ENCODE measurements at places on chromosomes 2 and 18.

DNA sequence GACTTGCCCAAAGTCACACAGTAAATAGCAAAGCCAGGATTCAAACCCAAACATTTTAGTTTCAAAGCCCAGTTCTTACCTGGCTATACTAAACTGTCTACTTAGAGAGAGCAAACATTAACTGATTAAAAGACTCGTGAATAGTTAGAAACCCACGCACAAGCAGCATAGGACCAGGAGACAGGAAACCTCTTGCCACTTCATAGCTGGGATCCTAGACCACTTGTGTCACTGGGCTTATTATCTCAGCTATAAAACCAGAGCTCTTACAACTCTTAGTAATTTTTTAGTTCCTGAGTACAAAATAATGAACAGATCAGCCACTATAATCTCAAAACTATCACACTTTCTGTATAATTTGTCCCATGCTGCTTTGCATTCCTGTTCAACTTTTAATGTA lies 2.4 kb upstream of the AAK1 start:
- DNase-seq: no peak

DNA sequence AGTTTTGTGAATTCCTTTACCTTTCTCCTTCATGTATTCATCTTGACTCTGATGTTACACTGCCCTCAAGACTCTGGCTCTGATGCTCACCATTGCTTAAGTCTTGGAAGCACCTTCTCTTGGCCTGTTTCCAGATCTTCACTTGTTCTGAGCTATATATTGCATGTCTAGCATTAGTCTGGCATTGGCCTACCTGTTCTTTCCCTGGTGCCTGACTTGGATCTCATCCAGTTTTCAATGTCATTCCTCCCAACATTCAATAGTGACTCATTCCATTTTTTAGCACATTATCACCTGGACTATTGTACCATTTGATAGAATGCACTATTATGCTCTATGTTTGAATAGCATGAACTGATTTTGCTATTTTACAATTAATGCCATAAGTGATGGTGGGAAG lies 127.3 kb upstream of the NYAP2 start:
- DNase-seq: no peak

DNA sequence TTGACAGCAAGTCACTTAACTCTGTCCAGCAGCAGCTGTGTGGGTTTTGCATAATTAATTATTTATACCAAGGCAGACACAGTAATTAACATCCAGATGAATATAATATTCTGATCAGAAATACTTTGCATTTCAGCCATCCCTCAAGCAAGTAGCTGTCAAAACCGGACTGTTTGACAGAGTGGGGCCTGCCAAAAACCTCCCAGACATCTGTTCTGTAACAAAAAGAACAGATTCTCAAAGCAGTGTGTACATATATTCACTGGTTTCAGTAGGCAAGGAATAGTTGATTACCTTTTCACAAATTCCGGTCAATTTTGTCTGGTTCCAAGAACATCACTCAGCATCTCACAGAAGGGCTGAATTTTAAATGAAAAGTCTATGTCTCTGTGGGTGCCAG lies 291.6 kb downstream of the CMPK2 start:
- no peak for DNase-seq

GRCh38 chr2:135490376-135490775 lies 40.6 kb downstream of the ZRANB3 start:
- DNase-seq: no peak

DNA sequence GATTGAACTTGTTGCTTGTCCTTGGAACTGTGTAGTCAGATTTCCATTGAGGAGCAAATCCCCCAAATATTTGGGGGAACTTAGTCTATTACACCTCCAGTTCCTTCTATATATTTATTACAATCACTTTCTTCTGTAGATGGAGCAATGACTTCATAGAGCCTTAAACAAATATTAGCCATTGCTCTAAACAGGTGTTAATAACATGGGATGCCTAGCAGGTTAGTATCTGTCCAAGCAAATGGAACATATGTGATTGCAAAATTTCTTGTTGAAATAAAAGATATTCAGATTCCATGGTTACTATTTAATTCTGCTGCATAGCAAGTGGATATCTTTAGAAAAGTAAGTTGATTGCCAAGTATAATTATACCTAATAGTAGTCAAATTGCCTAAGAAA lies 207.6 kb upstream of the NABP1 start:
- no peak for DNase-seq

DNA sequence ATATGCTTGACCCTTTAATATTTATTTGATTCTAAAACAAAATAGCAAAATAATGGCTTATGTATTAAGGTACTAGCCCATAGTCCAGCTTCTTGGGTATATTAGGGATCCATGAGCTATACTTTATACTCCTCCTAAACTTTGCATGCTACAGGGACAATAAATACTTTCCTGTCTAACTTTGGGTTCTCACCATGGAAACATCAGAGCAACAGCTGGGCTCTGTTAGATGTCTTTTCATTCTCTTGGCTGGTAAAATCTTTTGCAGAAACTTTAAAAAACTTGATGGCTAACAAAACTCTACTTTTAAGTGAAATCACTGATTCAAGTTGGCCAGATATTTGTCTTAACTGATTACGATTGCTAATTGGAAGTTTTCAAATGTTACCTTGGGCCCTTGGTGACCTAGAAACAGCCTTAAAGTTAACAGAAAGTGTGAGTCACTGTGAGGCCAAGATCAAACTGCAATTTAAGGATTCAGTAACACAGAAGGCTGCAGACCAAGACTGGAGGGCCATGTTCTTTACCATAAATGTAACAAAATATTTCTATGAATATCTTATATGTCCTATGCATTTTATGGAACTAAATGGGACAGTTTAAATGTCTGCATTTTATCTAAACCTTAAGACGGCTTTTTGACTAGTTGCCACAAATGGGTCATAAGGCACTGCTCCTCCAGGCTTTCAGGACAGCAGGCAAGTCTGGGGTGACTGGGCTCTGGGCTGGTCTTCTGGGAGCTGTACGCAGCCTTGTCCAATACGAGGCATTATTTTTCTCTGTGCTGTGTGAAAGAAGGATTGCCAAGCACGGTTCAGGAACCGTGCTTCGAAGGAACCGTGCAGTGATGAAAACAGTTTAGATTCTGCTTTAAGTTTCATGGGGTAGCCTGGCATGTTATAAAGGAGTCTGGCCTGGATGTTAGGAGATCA lies 188.5 kb downstream of the TPGS2 start:
- no peak for DNase-seq

- DNase-seq: no peak
These were observed 47.0 kb downstream of the RRM2 start for GRCh38 chr2:10169581-10169980.

DNA sequence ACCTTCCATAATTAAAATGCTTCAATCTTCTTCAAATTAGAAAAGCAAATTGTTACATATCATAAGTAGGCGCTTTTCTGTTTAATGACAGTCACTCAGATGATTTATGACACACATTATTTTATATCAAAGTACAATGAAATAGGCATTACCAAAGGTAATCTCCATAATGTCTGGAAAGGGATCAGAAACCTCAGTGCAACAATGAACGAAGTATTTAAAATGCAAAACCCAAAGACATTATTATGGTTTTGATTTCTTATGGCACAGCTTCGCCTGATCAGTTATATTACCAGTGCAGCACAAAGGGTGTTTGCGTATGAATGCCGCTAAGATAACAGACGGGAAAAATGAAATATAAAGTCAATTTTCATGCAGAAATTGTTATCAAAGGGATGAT lies 162.2 kb upstream of the MEIS1 start:
- no peak for DNase-seq

- DNase-seq: no peak
These were observed 97.7 kb upstream of the OTOS start for GRCh38 chr2:240238201-240238600.

DNA sequence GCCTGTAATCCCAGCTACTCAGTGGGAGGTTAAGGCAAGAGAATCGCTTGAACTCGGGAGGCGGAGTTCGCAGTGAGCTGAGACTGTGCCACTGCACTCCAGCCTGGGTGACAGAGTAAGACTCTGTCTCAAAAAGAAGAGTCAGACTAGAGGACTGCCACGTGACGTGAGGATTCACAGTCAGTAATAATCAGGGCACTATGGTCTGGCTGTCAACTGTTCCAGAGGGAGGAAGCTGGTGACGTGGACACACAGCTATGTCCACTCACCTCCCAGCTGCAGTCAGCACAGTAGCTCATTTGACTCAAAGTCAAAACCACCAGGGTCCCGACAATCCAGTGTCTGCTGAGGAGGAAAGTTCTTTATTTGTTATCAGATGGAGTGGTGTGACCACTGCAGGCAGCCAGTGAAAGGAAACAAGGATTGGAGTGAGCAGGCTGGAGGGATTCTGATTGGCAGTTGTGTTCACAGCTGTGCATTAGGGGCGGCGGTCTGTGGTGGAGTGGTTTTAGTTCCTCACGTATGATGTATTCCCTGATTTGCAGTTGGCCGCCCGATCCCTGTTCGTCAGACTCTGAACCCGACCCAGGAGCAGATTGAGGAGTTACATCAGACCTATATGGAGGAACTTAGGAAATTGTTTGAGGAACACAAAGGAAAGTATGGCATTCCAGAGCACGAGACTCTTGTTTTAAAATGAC lies 37.9 kb downstream of the MOGAT1 start:
- no peak for DNase-seq

- no peak for DNase-seq
These were observed 72.3 kb downstream of the OTX1 start for GRCh38 chr2:63122921-63123320.

GRCh38 chr2:48444404-48444803 lies 85.5 kb upstream of the STON1 start:
- no peak for DNase-seq

- peak; percentile 49 for DNase-seq
These were observed 225.4 kb upstream of the FBXO11 start for GRCh38 chr2:48131539-48132270.

GRCh38 chr2:229591611-229592010 lies 122.7 kb downstream of the DNER start:
- no peak for DNase-seq

DNA sequence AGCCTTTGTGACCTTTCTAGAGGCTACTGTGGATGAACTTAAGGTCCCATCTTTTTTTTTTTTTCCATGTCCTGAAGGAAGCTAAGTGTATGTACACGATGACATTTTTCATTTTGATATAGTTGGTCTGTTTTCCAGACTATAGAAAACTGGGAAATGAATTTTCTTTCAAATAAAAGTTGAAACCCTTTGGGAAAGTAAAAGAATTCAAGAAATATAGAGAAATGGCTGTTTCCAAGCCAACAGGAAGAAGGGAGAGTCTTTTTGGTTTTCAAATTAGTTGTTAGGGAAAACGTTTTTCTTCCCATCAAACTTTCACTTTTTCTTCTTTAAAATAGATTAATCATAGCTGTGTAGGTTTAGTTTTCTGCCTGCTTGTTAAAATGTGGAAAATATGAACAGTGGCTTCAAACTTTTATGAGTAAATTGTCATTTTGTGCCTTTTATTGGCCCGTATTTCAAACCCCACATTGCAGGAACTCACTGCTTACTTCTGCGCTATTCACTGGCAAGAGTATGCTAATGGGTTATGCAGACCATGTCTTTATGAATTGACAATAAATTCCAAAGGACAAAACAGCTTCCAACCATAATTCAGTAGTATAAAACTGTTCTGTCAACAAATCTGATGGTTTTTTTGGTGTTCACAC lies 27.7 kb upstream of the LYPD1 start:
- DNase-seq: no peak

GRCh38 chr2:105403783-105404698 lies 5.2 kb upstream of the FHL2 start:
- no peak for DNase-seq

GRCh38 chr18:41134426-41134825 lies 820.6 kb upstream of the PIK3C3 start:
- no peak for DNase-seq
